ENCODE measurements at places on chromosomes 11 and 22.

DNA sequence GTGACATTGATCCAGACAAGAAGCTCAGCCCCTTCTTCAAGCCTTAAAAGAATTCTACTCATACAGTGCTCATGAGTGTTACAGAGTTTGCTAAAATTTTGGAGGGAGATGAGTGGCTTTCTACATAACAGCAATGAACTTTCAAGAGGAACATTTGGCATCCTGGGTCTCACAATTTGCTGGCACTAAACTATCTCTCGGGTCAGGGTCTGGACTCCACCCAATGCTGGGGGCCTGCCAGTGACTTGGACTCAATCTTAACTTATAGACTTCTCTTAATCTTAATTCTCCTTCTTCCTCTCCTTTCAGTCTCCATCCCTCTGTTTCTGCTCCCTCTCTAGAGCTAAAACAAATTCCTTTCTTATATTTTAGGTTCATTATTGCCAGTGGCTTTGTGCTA, 317.9 kb downstream of the TMEM135 start:
- DNase-seq, result no peak

DNA sequence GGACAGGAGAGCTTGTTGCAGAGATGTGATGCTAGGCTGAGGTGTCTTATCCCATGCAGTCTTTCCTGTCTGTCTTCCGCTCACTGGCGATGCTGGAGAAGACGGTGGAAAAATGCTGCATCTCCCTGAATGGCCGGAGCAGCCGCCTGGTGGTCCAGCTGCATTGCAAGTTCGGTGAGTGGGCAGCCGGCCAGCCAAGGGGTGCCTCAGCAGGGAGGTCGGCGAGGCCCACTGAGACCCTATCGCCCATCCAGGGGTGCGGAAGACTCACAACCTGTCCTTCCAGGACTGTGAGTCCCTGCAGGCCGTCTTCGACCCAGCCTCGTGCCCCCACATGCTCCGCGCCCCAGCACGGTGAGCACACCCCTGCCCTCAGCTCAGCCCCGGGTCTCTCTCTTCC, 1.7 kb downstream of the RAD9A start:
- DNase-seq, result no peak

- DNase-seq, result no peak
These were observed 139.0 kb upstream of the GUCY1A2 start for GRCh38 chr11:107157146-107157808.

DNA sequence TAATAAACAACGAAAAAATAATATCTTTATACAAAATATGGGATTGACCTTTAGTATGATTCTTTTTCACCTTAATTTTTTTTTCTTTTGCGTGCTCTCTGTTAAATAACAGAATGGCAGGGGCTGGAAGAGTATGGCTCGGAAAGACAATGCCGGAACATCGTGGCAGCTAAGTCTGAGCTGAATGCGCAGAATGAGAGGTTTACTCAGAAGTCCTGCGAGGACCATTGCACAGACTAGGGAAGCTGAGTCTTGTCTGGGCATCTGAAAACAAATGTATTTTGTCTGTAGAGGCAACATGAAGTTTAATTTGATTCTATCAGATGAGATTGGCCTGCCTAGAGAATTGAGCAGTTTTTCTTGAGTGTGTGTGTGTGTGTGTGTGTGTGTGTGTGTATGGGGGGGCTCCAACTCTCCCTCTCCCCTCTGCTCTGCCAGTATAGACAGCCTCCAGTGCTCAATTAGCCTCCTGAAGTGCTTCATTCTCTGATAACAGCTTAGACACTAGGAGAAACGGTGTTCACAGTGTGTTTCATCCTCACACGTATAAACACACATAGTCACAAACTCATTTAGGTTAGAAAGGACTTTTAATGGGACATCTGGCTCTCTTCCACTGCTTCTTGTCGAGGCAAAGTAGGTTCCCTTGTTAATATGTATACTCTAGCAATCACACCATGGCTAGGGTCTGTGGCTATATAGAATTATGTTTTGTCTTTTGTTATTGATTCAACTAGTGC, 244.3 kb upstream of the SORL1-AS1 start:
- DNase-seq, result no peak

- no peak for DNase-seq
These were observed 55.3 kb downstream of the C22orf42 start for GRCh38 chr22:32103658-32104315.

- no peak for DNase-seq
These were observed 219.5 kb downstream of the DLG2 start for GRCh38 chr11:85407648-85408047.

- no peak for DNase-seq
These were observed 28.4 kb upstream of the RAPSN start for GRCh38 chr11:47477323-47477722.

DNA sequence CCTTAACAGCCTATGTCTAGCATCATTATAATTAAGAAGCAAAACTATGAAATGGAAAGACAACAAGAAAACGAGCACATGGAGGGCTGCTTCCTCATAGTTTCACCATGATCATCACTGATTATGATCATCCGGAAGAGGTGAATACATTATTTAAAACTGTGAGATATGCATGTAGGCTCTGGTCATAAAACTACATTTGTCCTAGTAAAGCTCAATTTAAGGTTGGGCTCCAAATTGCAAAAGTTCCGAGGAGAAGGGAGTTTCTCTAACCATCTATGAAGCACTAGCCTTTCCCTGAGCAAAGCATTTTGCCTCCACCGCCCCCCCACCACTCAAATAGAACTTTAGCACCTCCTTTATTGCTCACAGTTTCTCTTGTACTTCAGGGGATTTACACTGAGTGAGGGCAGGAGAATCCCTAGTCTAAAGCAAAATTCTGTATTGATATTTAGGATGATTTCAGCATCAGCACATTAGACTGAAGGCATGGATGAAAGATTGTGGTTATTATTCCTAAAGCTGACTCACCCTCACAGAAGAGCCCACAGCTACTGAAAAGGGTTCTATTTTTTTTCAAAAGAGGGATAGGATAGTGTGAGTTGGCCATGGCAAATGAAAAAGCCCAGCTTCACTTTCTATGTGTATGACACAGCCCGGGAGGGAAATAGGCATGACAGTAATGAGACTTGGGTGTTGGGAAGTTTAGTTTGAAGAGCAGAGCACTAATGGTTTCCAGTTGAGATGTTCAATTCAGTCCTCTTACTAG, 203.4 kb downstream of the CADM1 start:
- no peak for DNase-seq

DNA sequence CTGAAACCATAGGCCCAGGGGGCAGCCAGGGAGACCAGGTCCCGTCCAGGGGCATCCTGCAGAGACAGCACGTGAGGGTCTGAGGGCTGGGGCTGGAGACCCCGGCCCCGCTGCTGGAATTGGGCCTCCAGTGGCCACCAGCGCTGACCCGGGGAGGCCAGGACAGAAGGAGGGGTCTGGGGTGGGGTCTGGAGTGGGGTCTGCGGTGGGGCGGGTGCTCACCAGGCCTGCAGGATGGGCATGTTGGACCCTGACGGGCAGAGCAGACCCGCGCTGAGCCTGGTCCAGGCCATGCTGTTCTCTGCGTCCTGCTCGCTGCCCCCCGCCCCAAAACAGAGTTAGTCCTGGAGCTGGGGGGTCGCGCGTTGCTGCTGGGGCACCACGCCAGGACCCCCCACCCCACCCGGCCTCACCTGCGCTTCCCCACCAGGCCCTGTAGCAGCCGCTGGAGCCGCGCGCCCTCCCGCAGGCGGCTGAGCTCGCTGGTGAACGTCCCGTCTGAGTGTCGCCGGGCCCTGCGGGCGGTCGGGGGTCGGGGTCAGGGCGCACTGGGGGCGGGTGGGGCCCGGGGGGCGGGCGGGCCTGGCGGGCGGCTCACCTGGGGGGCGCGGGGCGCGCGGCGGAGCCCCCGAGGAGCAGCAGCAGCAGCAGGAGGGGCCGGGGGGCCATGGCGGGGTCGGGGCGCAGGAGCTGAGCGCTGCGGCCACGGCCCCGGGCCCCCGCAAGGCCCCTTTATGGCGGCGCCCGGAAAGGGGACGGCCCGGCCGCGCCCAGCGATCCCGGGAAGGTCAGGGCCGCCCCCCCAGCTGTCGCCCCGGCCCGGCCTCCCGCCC, at the start of gene SCT:
Gene SCT (minus strand): TSS at position 707 of the 833 bp plus-strand sequence. CDS start 38 bp downstream, at position 669.
- no peak for DNase-seq

DNA sequence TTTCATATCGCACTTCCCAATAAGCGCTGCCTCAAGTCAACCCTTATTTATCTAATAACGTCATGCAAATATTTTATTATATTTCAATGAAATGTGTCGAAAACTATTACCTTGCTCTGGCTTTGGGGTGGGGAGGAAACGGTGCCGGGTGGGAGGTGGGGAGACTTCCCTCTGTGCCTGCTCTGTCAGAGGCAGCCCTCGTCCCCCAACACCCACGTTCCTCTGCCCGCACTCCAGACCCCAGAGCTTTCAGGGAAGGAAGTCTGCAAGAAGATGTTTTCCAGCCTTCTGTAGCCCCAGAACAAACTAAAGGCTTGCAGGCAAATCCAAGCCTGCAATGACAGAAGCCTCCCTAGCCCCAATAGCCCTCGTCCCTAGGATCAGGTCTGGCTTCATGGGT, 235.7 kb downstream of the BUD13 start:
- DNase-seq, result no peak

DNA sequence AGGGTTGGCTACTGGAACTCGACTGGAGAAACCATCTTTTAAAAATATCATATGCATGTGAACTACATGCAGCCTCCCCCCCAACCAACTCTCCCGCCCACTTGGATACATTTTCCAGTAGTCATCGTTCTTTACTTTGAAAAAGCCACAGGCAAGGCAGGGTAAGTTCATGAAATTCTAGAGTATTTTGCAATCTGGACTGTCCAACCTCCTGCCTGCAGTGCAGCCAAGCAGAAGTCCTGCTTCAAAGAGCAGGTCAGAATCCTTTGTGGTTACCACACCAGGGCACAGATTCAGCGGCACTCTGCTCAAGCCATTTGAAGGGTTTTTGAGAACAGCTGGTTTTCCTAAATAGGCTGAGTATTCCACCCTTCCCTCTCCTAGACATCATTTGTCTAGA, 12.1 kb downstream of the ELF5 start:
- no peak for DNase-seq

GRCh38 chr22:32313532-32313931, 44.1 kb upstream of the RFPL3 start:
- no peak for DNase-seq

- no peak for DNase-seq
These were observed 20.3 kb downstream of the BBOX1 start for GRCh38 chr11:27060816-27061460.

- DNase-seq, result no peak
These were observed 2.5 kb downstream of the CDC42EP2 start for GRCh38 chr11:65317025-65317786.

GRCh38 chr11:112226831-112227401, 688 bp downstream of the PTS start:
- no peak for DNase-seq

GRCh38 chr11:70854201-70854600, 398.2 kb downstream of the SHANK2 start:
- no peak for DNase-seq

DNA sequence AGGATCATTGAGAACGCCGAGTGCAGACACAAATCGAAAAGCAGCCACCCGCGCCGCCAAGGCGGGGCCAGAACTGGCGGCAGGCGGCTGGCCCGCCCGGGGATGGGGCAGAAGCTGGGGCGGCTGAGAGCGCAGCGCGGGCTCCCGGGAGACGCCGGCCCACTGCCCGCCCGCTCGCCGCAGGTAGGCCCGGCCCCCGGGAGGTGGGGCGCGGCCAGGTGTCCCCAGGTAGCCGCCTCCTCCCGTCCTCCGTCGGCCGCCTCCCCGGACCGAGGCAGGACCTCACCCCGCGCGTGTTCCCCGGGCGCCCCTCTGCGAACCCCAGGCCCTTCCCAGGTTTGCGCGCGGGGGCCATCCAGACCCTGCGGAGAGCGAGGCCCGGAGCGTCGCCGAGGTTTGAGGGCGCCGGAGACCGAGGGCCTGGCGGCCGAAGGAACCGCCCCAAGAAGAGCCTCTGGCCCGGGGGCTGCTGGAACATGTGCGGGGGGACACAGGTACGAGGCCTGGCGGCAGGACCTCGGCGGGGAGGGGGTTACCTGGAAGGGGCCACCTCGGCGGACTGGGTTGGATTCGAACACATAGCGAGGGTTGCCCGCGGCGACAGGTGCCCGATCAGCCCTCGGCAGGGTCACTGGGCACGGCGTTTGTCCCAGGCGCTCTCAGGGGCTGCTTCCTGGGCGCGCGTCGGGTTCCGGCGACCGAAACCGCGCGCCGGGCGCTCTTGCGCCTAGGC, at the start of gene PRRG4:
Gene PRRG4 (plus strand): TSS at position 248 of the 733 bp plus-strand sequence. CDS start 603 bp downstream, outside the sequence.
- DNase-seq, result no peak

GRCh38 chr22:46054091-46055073, 77.4 kb upstream of the WNT7B start:
- no peak for DNase-seq

DNA sequence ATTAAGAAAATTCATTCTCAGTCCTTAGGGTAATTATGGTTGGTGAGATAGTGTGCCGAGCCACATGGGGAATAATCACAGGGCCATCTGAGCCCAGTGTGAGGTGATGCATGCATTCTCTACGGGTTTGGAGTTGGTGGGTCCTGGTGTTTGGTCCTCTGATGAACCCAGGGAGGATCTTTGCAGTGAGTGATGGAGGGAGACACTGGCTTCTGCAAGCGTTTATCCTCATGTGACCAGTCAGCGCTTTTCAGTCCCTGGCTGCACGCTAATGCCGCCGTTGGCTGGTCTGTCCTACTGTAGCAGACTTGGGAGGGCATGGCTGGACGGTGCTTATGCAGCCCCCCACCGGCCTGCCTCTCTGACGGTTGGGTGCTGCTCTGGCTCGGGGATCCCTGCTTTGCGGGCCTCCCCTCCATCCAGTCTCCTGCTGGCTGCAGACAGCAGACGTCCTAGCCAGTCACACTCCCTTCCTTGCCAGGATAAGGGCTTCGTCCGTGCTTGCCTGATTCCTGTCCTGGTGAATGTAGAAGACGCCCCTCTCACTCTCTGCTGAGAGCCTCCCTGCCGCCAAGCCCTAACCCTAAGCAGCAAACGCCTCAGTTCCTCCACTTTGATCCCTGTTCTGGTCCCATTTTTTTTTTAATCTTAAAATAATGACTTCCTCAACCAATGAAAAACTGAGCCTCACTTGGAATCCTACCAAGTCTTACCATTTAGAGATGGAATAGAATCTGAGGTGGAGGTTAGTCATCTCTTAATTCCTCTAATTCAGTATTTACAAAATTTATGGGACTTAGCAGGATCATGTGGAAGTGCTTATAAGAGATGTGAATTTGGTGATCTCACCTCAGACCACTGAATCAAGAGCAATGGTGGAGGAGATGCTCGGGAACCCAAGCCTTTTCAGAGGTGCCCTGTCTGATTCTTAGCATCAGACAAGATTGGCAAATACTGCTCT, 143.7 kb upstream of the SORL1-AS1 start:
- no peak for DNase-seq

Data from activated naive CD8-positive, alpha-beta T cell treated with anti-CD3 and anti-CD28 coated beads, Interleukin-2, amount 50 U/mL, for 16 hours (primary cell).